ENCODE measurements at places on chromosomes 2 and 18. TPM values are rescaled to one million over a fixed set of nuclear protein-coding genes. Genes with fewer than 3 reads are reported as not detected.

- DNase-seq: no peak
Measured at GRCh38 chr2:237039301-237040031, 46.2 kb upstream of the COPS8 start.

Gene GPR45
- not detected for total RNA-seq

Gene COL4A4
- total RNA-seq: 20.5 TPM

GRCh38 chr2:194343167-194343566 lies 1313.9 kb upstream of the SLC39A10 start:
- DNase-seq: no peak

Gene IKZF2
- 3.9 TPM for total RNA-seq

DNA sequence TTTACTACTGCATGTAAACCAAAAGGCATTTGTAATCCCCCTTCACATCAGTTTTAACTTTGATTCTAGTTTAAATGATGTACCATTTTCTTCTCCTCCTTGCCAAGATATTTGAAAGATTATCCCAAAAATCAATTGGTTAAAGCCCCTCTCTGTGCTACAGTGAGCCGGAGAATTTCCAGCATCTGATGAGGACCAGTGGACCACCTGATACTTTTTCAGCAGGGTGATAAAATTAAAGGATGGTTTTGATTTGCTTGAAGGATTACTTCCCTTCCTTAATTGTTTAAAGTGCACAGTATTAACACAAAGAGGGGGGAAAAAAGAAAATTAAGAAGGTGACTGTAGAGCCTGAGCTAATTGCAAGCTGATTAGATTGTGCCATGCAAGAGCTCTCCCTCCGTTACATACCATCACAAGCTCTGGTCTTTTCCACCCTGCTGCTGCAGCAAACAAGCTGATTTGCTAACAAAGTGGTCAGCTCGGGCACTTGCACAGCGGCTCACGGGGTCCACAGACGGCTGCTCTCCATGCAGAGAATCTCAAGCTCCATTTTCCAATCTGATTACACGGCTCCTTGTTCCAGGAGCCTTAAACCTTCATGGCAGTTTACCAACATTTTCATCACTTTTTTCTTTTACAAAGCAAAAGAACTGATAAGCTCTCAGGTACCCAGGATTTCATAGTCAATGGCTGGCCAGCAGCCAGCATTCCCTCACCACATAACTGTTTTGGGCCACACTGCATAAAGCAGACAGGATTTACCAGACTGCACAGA lies 22.1 kb downstream of the FIGN start:
- no peak for DNase-seq

DNA sequence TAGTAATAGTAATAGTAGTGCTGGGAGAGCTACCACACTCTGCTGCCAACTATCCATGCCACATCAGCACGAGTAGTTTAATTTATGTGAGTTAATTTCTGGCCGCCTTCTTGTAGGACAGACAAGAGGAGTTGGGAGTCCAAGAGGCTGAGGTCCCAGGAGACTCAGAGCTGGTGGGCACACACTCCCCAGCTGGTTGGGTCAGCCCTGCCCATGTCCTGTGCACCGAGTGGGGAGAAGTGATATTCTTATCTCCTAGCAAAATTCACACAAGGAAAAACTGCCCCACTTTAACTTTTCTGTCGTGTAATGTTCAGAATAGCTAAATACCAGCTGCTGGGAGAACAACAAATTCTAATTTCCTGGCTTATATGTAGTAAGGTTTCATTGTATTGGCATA lies 15.2 kb upstream of the MAP4K4 start:
- DNase-seq: no peak

DNA sequence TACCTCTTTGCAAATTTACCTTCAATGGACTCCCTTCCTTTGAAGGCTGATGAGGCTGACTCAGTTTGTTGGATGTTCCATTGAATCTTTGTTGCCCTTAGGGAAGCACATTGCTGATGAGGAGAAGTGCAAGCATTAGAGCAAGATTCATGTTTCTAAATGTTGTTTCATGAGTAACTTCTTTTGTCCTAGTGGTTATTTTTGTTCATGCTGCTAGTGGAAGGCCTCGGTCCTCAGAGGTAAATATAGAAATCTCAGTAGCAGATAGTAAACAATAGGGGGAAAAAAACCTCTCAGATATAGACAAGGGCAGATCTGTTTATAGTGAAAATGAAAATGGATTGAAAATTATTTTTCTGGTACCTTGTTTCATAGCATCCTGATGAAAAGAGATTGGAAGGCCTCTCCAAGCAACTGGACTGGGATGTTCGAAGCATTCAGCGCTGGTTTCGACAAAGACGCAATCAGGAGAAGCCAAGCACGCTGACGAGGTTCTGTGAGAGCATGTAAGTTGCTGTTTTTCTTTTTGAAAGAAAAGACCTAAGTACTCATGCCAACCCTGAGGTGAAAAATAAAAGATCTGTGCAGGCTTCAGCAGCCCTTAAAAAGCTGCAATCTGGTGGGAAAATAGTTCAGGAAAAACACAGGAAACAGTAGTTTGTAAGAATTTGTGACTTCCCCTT lies 104.9 kb downstream of the CERS6 start:
- no peak for DNase-seq

DNA sequence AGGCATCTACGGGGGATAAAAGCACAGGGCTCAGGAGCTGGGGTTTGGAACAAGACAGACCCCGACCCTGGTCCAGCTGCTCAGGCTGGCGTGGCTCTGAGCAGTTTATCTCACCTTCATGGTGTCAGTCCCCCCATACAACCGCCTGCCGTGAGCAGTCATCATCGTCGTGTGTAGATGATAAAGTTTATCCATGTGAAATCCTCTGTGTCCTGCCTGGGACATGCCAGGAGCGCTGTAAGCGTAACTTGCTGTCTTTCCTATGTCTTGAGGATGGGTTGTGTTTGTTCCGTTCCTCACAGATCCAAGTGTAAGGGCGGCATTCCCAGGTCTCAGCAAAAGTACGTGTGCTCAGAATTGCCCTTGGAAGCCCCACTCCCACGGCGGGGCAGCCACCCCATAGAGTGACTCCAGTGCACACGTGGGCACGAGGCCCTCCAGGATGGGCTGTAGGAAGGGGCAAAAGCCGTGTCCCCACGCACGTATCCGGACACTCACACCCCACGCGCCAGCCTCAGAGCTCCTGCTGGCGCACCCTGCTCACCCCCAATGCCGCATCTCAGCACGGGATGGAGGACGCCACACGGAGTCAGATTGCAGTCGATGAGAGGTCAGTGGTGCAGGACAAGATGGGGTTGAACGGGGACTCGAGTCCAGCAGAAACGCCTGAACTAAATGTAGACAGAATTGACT lies 50.9 kb downstream of the ADI1 start:
- no peak for DNase-seq

Gene SLC4A5
- total RNA-seq: 0.11 TPM

Gene NT5DC4
- total RNA-seq: not detected

Gene ZNF804A
- total RNA-seq: not detected

- DNase-seq: no peak
Measured at GRCh38 chr18:38038242-38038641, 472.6 kb upstream of the CELF4 start.

GRCh38 chr2:119659601-119660342 lies 19.2 kb upstream of the TMEM177 start:
- no peak for DNase-seq

DNA sequence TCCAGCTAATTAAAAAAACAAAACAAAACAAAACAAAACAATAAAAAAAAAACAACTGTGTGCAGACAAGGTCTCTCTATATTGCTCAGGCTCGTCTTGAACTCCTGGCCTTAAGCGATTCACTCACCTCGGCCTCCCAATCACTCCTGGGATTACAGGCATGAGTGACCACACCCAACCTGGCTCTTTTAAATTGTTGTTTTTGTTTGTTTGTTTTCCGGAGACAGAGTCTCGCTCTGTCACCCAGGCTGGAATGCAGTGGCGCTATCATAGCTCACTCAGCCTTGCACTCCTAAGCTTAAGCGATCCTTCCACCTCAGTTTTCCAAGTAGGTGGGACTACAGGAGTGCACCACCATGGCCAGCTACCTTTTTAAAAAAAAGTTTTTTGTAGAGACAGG lies 201.6 kb downstream of the EN1 start:
- no peak for DNase-seq

GRCh38 chr2:211347328-211347727 lies 790.9 kb downstream of the CPS1 start:
- DNase-seq: no peak

- DNase-seq: no peak
Measured at GRCh38 chr2:185284696-185285095, 453.9 kb upstream of the FSIP2 start.

- no peak for DNase-seq
Measured at GRCh38 chr2:206004004-206004693, 81.8 kb downstream of the INO80D start.

DNA sequence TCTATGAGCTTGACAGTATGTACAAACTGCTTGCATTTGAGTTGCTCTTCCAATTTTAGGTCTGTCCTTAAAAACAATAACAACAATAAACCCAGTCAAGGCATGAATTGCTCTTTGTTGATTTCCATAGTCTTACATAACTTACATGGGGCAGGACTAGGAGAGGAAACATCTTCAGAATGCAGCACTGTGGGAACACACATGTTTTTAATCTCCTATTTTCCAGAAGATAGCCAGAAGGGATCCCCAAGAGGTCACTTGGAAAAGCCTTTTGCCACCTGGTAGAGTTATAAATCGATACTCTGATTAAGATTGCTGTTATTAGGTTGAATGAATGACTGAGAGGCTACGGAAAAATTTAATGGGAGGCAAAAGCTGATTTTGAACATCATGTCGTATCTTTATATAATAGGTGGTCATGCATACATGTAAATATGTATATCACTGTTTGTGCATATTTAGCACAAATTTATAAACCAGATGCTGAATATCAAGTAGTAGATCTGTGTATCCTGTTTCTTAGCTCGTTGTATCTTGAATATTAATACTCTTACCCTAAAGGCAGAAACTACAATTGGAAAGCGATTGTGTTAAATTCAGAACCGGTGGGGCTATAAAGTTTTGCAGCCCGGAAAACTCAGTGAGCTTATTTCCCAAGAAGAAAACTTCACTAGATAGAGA lies 479.4 kb upstream of the TCF4 start:
- no peak for DNase-seq

DNA sequence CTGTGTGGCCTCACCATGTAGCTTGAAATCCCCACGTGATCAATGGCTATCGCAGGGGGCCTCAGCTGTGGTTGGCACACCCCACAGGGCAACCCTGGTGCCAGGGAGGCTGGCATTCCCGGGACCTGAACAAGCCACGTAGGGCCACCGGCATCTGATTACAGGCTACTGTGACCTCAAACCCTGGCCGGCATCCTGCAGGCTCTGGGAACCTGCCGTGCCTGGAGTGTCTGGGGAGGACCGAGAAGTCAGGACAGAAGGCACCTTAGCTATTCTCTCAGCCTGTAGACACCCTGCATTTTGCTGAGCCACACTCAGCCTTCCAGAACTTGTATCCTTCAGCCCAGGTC lies 213.0 kb downstream of the GLI2 start:
- DNase-seq: no peak

DNA sequence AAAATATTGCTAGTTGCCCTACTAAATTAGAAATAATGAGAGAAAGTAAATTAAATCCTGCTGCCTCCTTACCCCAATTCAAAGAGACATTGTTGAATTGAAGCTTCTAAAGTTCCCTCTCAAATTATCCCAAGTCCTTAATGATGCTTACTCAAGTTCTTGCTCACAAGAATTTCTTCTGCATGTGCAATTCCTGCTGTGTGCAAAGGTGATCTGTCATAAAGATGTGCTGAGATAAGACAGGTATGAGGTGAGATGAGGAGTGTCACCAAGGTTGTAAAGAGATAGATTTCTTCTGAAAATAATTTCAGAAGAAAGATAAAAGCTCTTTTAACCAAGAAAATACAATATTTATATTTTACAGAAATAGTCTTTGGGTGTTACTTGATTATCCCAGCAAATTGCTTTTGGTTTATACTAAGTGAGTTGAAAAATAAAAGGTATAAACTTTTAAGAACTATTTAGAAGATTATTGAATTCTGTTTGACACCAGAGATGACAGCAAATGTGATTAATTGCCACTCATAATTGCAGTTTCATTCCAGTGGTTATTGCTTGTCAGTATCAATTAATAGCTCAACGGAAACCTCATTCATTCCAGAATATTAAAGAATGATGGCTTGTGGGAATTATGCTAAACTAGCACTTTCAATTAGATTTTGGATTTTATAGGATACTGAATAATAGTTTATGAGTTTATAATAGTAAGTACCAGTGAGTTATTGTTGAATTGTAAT lies 674.3 kb downstream of the STK39 start:
- no peak for DNase-seq

Gene TMEM185B
- total RNA-seq: 31.8 TPM

DNA sequence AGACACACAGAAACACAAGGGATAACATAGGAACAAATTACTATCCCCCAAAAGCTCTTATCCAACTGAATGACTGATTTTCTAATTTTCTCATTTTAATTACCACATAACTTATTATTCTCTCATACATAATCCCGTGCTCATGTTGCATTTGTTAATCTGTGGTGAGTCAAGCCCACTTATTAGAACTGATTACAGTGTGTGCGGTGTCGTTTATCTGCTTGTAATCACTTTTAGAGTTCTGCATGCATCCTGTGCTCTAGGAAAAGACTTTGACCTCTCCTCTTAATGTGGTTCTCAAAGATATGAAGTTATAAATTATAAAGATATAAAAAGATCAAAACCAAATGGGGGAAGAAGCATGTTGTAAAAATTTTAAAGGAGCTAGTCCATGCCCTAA lies 29.7 kb downstream of the CNDP1 start:
- no peak for DNase-seq

DNA sequence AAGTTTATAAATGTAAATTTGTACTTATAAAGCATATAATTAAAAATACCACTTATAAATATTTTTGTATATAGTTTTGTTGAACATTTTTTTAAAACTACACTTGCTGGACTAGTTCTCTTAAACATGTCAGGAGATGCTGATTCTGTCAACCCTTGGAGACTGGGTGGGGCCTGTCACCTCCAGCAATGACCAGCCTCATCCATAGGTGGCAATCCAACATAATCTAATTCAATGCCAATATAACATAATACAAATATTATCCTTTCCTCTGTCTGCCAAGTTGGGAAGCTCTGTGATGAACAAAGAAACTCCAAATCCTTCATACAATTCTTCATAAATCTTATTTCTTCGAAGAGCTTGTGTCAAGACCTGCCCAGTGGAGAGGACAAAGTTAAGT lies 140.4 kb downstream of the RBMS1 start:
- no peak for DNase-seq

Gene WNT10A
- not detected for total RNA-seq
